ENCODE measurements at places on chromosomes 5 and 9. TPM values are rescaled to one million over a fixed set of nuclear protein-coding genes. Genes with fewer than 3 reads are reported as not detected.

The AMACR gene
- 6.1 TPM for total RNA-seq

The SH3TC2 gene
- total RNA-seq = not detected

GRCh38 chr5:138975098-138975847 lies 100.1 kb upstream of the LRRTM2 start:
- no peak for DNase-seq

The SPATA6L gene
- total RNA-seq = 1.0 TPM

The SEMA6A gene
- total RNA-seq = not detected

The EIF4E1B gene
- total RNA-seq = not detected
